Activated CD4-positive, alpha-beta T cell treated with anti-CD3 and anti-CD28 coated beads, Interleukin-2, amount 50 U/mL, for 16 hours (primary cell): ENCODE measurements at places on chromosomes 4 and X.

DNA sequence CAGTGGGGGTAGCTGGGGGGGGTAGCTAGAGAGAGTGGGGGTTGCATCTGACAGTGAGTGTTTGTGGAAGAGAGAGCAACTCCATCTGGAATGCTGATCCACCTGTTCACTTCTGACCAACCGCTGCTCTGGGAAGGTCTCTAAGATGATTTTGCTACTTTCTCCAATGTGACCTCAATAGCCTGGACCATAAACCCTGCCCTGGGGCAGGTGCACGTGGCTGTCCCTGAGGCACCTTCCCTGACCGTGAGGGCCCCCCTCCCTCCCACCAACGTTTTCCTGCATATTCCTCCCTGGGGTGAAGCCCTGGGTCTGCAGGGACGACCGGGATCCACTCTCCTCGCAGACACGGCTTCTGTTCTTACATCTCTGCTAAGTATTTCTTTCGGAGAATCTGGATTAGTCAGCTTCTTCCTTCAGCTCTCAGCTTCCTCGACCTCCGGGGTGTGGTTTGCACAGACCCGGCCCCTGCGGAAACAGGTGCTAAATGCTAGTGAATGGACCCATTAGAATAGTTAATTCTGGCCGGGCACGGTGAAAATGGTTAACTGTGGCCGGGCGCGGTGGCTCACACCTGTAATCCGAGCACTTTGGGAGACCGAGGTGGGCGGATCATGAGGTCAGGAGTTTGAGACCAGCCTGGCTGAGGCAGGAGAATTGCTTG, 21.4 kb upstream of the PLCXD1 start:
- no peak for DNase-seq

GRCh38 chr4:81891005-81891996, 419.6 kb upstream of the RASGEF1B start:
- no peak for DNase-seq

DNA sequence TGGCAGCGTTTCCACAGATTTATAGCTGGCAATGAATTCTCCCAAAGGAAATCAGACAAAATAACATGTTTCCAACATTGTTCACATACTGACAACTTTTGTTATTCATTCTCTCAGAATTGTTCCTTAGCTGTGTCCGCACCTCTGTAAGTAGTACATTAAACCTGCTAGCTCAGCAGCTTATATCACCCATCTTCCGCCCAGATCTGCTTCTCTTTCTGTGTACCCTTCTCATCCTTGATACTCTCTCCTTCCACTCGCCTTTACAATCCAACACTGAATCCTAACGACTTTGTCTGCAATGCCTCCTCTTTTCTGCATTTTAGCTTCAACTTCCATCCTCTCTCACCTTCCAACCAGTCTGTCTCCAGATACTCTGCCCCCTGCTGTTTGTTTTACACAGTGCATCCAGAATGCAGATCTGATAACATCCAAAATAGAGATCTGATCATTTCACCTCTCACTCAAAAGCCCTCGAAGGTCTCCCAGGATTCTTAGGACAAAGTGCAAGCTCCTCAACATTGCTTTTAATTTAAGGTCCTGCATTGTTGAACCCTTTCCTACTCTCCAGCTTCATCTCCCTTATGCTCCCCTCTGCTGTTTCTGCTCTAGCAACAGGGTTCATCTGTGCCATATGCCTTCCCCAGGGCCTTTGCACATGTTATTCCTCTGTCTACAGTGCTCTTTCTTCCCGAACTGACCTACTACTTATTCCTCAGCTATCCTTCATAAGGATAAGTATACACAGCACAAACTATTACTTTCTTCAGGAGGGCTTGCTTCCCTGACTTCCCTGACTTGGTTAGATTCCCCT, 67.3 kb upstream of the VBP1 start:
- peak; percentile 32 for DNase-seq

- no peak for DNase-seq
Measured at GRCh38 chr4:37381040-37381668, 136.6 kb downstream of the NWD2 start.

DNA sequence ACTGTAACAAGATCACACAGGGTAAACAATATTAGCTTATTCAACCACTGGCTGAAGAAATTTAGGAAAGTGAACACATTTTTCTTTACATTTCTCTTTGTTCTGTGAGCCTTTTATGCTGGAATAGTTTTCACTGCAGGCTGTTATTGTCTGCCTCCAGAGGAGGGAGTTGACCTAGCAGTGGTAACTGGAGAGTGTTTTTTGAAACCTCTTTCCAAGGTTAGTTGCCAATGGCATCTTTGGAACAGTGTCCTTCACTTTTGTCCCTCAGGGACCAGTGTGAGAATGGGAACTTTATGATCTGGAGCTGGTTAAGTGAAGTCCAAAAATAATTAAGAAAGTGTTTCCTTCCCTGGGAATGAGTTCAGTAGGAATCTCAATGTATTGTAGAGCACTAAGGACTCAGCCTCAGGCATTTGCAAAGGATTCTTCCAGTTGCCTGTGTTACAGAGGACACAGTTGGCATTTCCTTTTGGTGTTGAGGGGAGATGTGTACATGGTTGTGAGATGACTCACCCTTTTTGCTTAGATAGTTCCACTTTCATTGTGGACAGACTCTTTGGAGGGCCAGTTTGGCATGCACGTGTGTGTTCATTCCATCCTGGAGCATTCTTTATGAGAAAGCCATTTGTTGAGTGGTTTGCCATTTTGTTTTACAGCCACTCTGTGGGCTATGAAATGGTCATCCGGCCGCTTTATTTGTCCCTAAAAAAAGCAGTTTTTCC, 61.3 kb downstream of the AR start:
- DNase-seq, result no peak

- DNase-seq, result peak; percentile 8
Measured at GRCh38 chr4:150348079-150348478, 233.9 kb upstream of the MAB21L2 start.

DNA sequence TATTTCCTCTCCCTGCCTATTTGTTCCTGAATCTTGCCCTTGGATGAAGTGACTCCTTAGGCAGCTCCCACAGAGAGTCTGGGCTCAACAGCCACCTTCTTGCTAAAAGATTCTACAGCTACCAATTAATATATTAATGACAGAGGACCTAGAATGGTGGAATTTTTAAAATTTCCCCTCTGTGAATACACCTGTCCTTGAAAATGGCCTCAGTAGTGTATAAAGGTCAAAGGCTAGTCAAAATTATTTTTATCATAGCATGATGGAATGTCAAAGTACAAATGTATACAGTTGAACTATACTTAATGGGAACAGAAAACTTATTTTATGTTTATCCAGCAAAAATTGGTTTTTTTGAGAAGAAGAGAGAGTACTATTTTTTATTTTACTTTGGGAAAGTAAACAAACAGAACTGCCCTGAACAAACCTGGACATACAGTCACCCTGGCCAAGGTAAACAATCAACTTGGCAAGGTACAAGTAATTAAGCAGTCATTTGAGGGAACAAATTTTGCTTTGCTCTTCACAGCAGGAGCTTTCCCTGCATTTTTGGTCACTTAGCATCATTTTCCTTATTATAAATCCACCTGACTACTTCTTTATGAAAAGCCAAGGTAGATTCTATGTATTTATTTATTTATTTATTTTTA, 250.8 kb downstream of the INPP4B start:
- no peak for DNase-seq

- no peak for DNase-seq
Measured at GRCh38 chr4:168501407-168501806, 4.6 kb downstream of the PALLD start.

DNA sequence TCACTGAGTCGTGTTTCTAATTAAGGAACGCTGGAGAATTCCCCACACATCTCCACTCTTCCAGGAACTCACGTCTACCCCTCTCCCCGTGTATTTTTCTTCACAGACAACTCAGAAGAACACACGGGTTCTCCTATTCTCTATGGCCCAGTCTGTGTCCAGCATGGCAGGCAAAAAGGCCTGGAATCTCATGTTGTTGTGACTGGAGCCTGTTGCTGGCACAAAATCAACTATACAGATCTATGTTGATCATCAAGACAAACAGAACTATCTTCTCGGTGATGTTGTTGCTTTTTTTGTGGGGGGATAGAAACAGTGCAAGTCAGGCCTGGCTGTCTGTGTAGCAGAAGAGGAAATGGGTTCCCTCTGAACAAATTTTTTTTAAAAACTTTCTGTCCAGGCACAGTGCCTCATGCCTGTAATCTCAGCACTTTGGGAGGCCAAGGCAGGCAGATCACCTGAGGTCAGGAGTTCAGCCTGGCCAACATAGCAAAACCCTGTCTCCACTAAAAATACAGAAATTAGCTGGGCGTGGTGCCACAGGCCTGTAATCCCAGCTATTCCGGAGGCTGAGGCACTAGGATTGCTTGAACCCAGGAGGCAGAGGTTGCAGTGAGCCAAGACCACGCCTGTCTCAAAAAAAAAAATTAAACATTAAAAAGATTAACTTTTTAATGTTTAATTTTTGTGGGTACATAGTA, 50.5 kb upstream of the CBR4 start:
- DNase-seq, result no peak

GRCh38 chr4:184310171-184310567, 92.5 kb upstream of the ENPP6 start:
- DNase-seq, result peak; percentile 74

- DNase-seq, result no peak
Measured at GRCh38 chr4:48602222-48602621, 112.2 kb downstream of the ZAR1 start.

DNA sequence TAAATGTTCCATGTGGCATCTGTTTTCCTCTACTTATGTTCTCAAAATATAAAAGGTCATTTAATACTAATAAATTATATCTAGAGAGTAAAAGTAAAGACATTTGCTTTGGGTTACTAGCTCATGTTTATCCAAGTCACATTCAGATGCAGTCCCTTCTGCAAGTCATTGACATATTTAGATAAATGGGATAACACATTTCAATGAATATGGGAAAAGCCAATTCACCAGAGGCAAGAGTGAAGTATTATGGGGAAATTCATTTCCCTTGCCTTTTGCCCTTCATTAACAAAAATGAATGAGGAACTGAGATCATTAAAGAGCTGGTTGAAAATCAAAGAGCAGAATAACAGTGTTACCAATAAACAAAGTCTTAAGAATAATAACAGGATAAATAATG, 306.2 kb upstream of the FSTL5 start:
- no peak for DNase-seq

GRCh38 chrX:50726296-50726695, 87.7 kb downstream of the SHROOM4 start:
- no peak for DNase-seq

DNA sequence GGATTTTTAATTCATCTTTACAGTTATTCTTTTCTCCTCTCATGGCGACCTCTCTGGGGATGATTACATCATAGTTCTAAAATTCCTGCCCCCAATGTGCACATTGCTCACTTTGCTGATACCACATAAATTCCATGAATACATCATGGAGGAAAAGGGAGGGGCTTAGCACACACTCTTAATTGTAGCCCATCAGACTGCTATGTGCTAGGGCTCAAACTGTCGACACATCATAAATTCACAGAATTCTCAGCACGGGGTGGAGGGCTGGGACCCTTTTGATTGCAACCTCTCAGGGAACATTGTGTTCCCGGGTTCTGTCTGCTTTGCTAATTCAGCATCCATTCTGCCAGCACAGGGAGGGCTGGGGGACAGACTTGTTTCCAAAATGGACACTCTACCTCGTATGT, 592.9 kb downstream of the BCOR start:
- no peak for DNase-seq

GRCh38 chrX:37405956-37406355, 56.8 kb downstream of the PRRG1 start:
- DNase-seq, result no peak

GRCh38 chrX:2261831-2262667, 238.7 kb downstream of the DHRSX start:
- no peak for DNase-seq

- no peak for DNase-seq
Measured at GRCh38 chr4:87977521-87978278, 2.2 kb downstream of the SPP1 start.

DNA sequence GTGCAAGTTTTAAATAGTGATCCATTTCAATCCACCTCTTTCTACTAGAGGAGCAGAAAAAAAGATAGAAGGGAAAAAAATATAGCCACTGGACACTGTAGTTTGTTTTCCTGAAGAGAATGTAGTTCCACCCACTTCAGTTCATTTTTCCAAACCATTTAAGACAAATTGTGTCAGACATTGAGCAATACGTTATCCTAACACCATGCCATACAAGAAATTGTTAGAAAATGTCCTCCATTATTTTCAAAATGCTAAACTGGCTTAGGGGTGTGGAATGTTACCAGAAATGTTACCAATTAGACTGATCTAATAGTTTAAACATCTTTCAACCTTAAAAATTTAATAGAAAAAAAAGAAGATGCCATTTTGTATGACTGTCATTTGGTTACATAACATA, 48.6 kb upstream of the ETNPPL start:
- no peak for DNase-seq

DNA sequence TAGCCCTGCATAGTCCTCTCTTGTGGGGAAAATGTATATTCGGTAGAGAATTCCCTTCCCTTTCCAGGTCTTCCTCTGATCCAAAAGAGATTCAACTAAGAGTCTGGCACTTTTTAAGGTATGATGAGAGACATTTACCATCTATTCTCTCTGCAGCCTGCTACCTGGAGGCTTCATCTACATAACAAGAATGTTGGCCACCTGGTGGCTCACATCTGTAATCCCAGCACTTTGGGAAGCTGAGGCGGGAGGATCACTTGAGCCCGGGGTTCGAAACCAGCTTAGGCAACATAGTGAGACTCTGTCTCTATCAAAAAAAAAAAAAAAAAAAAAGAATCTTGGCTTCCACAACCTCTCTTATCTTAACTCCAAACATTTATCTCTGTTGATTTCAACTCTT, 40.4 kb upstream of the NOCT start:
- DNase-seq, result no peak

DNA sequence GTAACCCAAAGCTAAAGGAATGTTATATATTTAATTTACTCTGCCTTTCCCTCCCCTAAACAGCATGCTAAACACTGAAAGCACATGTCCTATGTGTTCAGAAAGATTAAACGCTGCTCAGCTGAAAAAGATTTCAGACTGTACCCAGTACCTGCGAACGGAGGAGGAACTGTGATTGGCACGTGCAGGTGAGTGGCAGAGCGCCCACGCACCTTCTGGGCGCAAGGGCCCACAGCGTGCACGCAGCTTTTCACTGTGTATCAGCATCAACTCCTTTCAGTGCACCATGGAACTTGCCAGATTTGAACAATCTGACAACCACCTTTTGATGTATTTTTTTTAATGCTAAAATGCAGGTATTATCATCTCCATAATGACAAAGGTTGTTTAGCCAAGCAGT, 87.7 kb downstream of the RFC1 start:
- DNase-seq, result no peak

- peak; percentile 53 for DNase-seq
Measured at GRCh38 chr4:88219099-88219498, 60.7 kb upstream of the ABCG2 start.

DNA sequence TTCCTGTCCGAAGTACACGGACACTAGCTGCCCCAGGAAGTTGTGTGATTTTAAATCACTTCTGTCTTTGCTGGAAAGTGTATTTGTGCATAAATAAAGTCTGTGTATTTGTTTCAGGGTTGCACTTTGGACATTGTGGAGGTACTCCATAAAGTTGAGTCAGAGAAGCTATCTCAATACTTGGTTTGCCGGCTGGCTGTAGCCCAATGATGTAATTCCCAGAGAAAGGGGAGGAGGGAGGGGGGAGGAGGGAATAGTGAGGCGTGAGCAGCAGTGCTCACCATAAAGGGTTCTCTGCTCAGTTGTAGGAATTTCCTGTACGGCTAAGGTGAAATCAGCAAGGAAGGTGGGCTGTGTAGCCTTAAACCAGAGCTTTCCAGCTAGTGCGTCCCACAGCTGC, 7.5 kb downstream of the APEX2 start:
- no peak for DNase-seq
